NCI-H2081 (cell line): ENCODE measurements at places on chromosomes 5 and 9.
A peak's percentile ranks its signal among the peaks of the same experiment; 100 is the strongest.

GRCh38 chr5:14665101-14665822 lies 744 bp downstream of the OTULIN start:
- DNase-seq, result peak; percentile 34

GRCh38 chr9:71736236-71736635 lies 32.1 kb downstream of the CEMIP2 start:
- DNase-seq, result no peak

GRCh38 chr9:3478549-3478953 lies 47.2 kb downstream of the RFX3 start:
- no peak for DNase-seq

GRCh38 chr9:35870351-35870923 lies at the start of gene OR13J1:
Gene OR13J1 (minus strand): TSS chr9:35870401. CDS start chr9:35870401, 0 bp downstream.
- DNase-seq, result no peak

- DNase-seq, result no peak
Measured at GRCh38 chr9:4223312-4223833, 76.5 kb downstream of the GLIS3 start.
